Ecto neural progenitor cell (in vitro differentiated cells): ENCODE measurements at places on chromosomes 3 and 15.

DNA sequence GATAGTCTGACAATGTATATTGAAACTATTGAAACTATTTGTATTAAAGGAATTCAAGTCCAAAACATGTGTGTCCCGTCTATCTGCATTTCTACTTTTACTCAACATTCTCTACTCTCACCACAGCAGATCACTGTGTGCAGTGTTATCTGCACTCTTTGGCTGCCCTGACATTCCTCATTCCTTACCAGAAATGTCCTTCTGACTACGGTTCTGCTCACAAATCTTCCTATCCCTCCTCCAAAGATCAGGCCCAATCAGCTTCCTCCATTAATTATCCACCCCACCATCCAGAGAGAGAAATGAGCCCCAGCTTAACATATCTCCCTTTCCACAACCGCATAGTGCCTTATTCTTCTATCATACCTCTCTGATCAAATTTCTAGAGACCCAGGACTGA is 94.7 kb downstream of the TBL1XR1 start:
- no peak for DNase-seq

GRCh38 chr3:185416513-185416912 is 53.6 kb downstream of the MAP3K13 start:
- DNase-seq, result no peak

DNA sequence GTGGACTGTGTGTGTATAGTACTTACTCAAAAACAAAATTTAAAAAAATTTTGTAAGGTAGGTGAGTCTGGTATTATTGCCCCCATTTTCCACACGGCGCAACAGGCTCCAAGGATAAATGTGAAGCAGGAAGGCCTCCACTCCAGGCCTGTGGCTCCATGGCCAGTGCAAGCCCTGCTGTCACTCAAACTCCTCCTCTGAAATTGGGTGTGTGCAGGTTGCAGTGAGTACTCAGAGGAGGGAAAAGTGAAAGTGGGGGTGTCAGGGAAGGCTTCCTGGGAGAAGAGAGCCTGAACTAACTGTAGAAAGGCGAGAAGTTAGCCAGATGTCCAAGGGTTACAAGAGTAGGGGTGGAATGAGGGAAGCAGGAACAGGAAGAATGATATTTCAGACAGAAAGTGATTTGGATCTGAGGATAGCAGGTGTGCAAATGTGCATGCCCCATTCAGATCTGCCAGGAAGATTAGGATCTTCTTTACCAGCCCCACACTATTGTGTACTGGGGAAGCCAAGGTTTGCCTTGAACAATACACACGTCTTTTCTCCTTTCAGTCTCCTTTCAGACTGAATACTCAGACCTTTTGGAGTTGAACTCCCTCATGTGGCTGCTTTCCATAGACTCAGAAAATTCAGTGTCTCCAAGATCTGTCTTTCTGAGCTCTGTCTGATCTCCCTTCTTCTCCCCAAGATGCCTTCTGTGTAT is 48.7 kb upstream of the RYK start:
- DNase-seq, result no peak

- no peak for DNase-seq
Measured at GRCh38 chr3:135368316-135368715, 573.3 kb downstream of the EPHB1 start.

DNA sequence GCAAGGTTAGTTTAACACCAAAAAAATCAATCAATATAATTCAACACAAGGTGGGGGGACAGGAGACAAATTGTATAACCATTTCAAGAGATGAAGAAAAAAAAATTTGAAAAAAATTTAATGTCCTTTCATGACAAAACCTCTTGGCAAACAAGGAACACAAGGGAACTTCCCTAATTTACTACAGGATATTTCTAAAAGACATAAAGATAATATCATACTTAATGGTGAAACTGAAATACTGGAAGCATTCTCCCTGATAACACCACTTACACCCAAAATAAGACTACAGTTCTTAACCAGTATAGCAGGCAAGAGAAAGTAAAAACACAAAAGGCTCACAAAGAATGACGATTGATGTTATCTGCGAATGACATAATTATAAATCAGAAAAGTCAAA is 44.7 kb downstream of the IFT57 start:
- DNase-seq, result no peak

- DNase-seq, result no peak
Measured at GRCh38 chr3:187101184-187102072, 37.9 kb downstream of the RPL39L start.

DNA sequence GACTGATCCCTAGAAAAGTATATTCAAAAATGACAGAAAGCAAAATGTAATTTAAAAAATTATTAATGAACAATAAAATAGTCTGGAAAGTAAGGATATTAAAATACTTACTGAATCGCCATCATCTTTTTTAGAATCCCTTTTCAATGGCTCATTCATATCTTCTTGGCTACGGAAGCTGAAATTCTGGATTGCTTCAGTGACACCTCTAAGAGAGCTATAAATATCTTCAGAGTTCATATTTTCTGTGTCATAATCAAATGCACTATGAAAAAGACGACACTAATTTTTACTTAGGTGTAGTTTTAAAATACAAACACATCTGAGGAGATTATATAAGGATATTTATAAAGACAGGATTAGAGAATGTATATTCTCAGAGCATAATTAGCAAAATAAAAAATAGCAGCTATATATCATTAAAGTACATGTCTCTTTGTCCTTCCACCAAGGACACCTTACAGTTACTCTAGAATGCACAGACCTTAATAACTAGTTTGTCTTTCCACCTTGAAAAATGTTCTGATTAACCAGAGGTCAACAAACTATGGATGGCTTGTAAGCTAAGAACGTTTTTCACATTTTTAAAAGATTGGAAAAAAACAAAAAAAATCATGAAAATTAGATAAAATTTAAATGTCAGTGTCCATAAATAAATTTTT is 98.6 kb upstream of the UBP1 start:
- DNase-seq, result no peak

- no peak for DNase-seq
Measured at GRCh38 chr3:138812806-138813205, 21.9 kb downstream of the PIK3CB start.

- DNase-seq, result peak; percentile 68
Measured at GRCh38 chr15:40322531-40323238, 807 bp upstream of the INAFM2 start.

DNA sequence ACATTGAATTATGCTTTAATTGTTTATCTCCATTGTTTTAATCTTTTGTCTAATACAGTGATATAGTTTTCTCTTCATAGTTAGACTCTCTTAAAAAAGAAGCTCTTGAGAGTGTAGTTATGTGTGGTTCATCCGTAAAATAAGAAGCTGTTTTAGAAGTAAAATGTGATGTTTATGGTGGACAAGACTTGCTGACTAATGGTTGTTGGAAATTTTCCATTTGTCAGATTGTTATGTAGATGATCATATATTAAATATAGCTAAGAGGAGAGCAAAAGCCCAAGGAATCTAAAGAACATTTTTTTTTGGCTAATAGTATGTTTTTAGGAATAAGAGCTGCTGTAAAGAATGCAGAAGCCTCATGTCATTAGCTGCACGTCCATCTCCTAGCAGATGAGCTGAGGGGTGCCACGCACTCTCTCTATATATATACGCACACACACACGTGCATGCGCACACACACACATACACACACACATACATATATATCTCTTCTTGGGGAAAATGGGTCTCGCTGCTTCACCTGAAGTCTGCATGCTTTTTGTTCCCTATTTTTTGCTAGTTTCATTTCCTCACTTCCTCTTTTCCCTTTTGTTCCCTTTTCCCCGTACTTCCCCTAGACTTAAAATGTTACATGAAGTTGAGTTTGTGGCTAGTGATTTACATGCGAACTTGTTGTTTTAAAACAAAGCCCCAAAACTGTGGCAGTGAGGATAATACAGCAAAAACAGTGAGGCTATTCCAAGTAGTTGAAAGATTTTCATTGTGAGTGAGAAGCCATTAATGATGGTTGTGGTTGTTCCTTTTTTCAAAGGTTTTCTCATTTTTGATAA is 107.8 kb downstream of the MBNL1 start:
- no peak for DNase-seq

- DNase-seq, result no peak
Measured at GRCh38 chr3:15391007-15391406, 36.3 kb downstream of the METTL6 start.

GRCh38 chr3:132753946-132754345 is 31.7 kb upstream of the NPHP3 start:
- DNase-seq, result no peak

DNA sequence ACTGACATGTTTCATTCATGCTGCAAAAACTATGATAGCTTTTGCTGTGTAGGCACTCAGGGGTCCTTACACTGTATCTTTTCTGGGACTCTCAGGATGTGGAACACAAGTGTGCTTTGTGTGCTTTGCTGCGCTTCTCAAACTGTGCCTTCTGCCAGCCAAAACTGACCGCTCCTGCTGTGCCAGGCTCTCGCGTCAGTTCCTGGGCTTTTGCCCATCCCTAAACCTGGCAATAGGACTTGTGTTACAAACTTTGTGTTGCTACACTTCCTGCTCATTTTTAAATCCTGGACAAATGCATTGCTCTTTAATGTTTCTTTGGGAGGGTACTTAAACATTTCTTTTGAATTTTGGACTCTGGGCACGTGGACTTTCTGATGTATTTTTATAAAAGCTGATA is 60.3 kb downstream of the DIPK2A start:
- no peak for DNase-seq

GRCh38 chr15:77826006-77826695 is 193.4 kb upstream of the LINGO1 start:
- DNase-seq, result no peak

DNA sequence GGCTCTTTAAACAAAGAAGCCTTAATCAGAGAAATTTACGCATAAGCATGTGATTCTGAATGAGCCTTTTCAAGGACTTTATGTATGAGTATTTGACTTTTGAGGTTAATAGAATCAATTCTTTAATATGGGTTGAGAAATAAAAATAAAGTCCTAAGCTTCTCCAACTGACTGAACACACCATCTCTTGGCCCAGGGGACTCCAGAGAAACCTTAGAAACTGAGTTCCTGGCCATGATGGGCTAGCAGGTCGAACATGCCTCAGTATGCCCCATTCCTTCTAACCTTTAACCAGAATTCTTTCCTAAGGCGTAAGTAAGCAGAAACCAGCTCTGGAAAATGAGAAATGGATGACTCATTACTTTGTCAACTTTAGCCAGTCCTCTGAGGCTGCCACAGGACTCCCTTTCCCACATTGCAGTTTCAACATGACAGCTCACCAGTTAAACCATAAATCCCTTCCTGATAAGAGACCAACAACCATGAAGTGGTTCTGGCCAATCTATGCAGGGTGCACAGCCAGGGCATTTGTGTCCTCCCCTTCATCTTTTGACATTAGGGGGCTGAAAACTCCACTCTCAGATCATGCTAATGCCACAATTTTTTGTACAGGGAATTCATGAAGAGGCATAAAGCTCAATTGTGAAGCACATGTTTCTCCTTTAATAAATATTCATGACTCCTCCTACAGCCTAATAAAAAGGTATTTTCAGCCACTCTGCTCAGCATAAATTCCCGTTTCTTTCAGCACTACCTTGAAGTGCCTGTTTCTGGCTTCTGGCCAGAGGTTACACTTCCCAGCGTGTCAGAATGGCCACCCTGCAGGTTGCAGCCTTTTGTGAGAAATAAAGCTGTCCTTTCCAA is 33.3 kb downstream of the TM4SF18 start:
- DNase-seq, result no peak

DNA sequence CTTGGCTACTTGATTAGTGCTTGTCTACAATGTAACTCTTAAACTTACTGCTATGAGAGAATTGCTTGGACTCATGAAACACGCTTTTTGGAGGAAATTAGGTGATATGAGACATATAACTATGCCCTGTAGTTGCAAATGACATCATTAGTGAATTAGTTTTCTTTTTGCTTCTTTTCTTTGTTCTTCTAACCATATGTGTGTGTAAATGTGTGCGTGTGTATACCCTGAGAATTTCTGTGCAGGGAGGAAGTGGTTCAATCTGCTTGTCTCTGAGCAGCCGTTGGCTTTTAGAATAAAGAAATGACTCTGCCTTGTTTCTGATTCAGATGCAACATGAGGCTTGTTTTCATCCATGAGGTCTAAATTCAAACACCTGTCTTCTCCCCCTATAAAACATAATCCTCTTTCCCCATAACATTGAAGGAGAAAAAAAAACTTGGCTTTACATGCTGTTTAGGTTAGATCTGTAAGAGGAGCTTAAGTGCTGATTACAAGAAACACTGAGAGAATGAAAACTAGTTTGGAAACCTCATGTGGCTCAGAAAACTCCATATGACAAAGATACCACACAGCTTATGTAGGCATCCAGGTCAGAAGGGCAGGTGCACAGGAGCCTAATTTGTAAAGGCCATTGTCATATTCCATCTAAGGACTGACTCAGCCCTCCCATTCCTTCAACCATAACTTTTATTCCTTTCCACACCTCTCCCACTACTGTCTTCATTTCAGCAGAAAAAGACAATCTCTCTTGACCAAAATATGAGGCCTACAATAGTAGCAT is 30.5 kb upstream of the BLM start:
- no peak for DNase-seq

- DNase-seq, result no peak
Measured at GRCh38 chr15:85100186-85100937, 118.7 kb downstream of the PDE8A start.

GRCh38 chr3:40207796-40208195 is 101.7 kb upstream of the EIF1B start:
- DNase-seq, result no peak

- no peak for DNase-seq
Measured at GRCh38 chr15:98884894-98885293, 122.7 kb downstream of the PGPEP1L start.

- DNase-seq, result no peak
Measured at GRCh38 chr15:26084771-26085170, 221.6 kb upstream of the ATP10A start.

GRCh38 chr15:76625267-76625666 is 279.9 kb downstream of the SCAPER start:
- no peak for DNase-seq

DNA sequence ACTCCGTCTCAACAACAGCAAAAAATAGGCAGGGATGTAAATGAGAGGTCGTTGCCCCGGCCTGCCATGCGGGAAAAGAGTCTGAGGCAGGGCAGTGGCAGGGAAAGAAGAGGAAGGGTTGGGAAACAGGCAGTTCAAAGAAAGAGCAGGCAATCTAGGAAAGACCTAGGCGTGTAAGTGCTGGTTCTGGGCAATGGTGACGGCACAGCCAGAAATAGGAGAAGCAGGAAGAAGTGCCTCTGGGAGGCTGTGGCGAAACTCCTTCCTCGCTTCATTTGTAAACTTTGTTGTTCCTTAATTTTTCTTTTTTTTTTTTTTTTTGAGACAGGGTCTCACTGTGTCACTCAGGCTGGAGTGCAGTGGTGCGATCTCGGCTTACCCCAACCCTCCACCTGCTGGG is 4.3 kb downstream of the SLC51A start:
- DNase-seq, result no peak

- DNase-seq, result peak; percentile 57
Measured at GRCh38 chr3:111338059-111338698, 203.8 kb upstream of the CD96 start.
